Lower leg skin (tissue), 4 donors: ENCODE measurements at places on chromosomes 4 and X.

- no peak for DNase-seq
Measured at GRCh38 chrX:78011846-78012245, 42.4 kb upstream of the PGAM4 start.

GRCh38 chr4:43481526-43481925, 589.0 kb downstream of the GRXCR1 start:
- no peak for DNase-seq

- DNase-seq: no peak
Measured at GRCh38 chrX:150475461-150475860, 93.0 kb upstream of the MTM1 start.

DNA sequence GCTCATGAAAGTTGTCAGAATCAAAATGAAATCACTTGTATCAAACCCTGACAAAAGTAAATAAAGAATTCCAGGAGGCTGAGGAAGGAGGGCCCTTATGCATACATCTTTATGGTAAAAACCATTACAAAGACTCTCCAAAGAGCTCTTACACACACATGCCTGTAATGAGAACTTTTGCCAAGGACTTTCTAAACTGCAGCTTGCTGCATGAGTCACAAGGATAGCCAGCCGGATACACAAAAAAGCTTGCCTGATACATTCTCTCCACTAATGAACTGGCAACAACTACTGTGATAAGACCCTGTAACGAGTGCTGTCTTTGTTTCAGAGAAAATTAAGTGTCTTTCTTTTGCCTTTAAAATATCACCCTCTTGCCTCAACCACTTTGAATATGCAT, 618.1 kb downstream of the PPP4R3C start:
- no peak for DNase-seq

DNA sequence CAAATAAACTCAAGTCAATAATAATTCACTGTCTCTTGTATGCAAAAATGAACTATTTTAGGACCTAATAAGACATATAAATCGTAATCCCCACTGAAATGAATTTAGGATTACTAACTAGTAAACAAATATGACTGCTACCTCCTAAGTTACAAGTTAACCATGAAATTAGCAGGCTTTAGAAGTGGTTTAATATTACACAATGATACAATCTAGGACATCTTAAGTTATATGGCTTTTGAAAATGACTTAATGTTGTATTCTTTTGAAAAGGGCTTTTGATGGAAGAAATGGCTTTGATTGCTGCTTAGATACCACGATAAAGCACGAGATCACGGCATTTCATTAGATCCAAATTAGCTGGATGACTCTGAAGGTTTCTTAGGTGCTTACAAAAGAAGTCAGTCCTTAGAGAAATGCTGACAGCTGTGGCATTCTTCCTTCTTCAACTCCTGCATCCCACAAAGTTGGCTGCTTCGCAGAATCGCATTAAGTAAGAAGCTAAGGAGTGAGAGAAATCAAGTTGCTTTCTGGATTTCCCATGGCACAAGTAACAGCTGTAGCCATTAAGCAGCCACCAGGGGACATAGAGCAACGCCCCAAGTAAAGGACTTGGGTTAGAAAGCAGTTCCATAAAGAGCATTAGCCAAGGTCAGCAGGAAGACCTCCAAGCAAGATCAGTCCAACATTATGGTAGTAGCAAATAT, 6.9 kb downstream of the SLC10A7 start:
- no peak for DNase-seq

- no peak for DNase-seq
Measured at GRCh38 chr4:24837336-24837735, 42.0 kb downstream of the SOD3 start.

GRCh38 chr4:108056418-108056817, 66.7 kb downstream of the HADH start:
- DNase-seq: no peak

DNA sequence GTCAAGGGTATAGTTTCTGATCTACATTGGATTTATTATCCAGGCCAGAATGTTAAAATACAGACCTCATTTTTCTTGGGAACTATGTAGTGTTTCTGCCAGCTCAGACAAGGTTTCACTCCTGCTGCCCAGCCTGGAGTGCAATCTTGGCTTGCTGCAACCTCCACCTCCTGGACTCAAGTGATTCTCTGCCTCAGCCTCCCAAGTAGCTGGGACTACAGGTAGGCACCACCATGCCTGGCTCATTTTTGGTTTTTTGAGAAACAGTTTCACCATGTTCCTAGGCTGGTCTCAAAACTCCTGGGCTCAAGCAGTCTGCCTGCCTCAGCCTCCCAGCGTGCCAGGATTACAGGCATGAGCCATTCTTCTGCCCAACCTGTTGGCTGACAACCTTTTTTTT, 5.7 kb downstream of the RPL34 start:
- no peak for DNase-seq

DNA sequence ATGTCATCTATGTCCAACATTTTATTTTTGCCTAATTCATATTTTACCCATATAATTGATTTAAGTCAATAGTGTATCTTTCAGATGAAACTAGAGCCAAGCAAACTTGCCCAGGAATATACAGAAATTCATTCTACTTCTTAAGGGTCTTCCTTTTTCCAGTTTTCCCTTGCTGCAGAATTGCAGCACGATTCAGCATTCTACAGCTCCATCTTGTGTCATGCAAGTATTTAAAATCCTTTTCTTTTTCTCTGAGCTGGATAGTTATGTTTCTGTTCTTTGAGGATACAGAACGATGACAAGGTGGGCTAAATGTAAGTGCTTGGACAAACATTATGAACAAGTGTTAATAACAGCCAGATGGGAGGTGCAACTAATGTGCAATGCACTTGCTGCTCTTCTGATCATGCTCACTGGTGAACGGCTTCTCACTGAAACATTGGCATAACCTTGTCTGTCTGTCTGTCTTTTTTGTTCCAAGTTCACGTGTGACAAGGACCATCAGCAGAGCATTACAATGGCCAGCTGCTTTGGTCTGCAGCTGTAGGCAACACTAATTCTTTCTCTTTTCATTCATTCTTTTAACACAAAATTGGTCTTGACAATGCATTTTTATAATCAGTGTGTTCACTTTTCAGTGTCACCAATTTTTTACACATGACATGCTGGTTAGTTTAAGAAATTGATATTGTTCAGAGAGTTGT, 1821.7 kb downstream of the ARAP2 start:
- DNase-seq: no peak

GRCh38 chr4:114136069-114136468, 156.6 kb upstream of the ARSJ start:
- no peak for DNase-seq

- DNase-seq: no peak
Measured at GRCh38 chrX:7134981-7135380, 12.5 kb upstream of the STS start.
